Globus pallidus (tissue), 1 donor: ENCODE measurements at places on chromosomes 12 and 14.

DNA sequence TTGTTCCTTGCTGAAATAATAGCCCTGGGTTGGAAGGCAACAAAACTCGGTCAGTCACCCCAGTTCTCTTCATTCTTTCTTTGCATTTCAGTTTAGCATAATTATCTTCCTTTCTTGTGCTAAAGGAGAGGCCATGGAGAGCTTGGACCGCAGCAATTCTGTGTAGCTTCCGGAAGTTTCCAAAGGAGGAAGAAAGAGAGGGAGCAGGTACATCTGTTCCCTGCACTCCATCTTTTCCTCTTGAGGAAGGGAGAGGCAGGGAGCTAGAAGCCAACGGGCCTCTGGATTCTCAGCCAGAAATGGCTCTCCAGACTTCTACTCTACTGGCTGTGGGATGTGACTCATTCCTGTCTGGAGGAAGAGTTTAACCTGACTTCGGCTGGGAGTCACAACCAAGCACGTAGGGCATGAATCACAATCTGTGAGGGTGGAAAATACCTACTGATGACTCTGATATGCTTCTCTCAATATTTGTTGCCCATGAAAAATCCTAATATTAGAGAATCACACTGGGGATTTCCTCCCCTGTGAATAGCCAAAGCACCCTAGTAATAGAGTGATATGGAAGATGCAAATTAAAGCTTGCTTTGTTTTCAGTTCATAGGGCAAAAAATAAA is 17.0 kb downstream of the ANO6 start:
- no peak for DNase-seq

GRCh38 chr14:71905860-71906259 is 26.4 kb upstream of the RGS6 start:
- DNase-seq: no peak

- no peak for DNase-seq
Observed at GRCh38 chr14:75804570-75805275, 143.7 kb downstream of the TTLL5 start.

GRCh38 chr14:104749111-104749649 is 3.8 kb upstream of the SIVA1 start:
- DNase-seq: peak; percentile 88

GRCh38 chr12:107327651-107328182 is 234.4 kb upstream of the CRY1 start:
- DNase-seq: no peak

DNA sequence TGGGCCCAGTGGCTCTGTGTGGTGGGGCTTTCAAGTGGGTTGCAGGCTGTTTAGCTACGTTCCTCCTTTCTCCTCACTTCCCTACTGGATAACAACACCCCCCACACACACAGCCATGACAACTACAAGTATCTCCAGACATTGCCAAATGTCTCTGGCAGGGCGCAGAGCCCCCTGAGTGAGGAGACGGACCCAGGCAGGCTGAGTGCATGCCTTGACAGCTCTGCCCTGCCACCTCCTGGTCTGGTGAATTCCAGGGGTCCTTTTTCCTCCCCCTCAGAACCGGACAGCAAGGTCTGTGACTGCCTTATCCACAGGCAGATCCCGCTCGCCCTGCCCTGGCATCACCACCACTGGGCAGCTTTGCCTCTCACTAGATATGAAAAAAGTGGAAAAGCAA is 276.5 kb downstream of the TMEM132C start:
- DNase-seq: peak; percentile 6

DNA sequence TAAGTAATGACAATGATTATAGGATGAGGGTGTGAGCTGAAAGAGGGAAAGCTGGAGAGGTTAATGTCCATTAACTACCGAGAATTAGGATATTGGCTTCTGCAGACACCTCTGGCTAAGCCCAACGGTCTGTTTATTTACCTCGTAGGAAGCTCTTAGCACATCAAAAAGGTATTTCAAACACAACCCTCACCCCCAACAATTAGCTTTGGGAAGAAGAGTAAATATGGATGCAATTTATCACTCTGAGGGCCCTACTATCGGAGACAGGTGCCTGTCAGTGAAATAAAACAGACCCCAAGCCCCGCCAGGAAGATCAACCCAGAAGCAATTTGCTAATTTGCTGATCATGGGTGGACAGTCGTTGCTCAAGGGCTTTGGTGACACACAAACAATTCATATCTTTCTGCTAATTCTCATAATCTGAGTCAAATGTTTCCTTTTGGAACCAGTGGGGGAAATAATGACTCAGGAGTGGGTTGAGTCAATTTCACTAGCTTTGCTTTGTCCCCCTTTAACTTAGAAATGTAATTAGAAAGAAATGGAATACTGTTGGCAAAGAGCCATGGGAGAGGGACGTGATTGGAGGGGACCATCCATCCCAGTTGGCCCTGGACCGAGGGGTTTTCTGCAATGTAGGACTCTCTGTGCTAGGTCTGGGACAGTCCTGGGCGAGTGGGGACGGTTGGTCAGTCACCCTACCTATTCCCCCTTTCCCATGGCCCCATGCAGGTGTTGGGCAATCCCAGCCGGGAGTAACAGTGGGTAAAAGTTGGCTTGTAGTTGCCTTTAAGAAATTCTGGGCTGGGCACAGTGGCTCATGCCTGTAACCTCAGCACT is 99.1 kb upstream of the MED13L start:
- DNase-seq: no peak

DNA sequence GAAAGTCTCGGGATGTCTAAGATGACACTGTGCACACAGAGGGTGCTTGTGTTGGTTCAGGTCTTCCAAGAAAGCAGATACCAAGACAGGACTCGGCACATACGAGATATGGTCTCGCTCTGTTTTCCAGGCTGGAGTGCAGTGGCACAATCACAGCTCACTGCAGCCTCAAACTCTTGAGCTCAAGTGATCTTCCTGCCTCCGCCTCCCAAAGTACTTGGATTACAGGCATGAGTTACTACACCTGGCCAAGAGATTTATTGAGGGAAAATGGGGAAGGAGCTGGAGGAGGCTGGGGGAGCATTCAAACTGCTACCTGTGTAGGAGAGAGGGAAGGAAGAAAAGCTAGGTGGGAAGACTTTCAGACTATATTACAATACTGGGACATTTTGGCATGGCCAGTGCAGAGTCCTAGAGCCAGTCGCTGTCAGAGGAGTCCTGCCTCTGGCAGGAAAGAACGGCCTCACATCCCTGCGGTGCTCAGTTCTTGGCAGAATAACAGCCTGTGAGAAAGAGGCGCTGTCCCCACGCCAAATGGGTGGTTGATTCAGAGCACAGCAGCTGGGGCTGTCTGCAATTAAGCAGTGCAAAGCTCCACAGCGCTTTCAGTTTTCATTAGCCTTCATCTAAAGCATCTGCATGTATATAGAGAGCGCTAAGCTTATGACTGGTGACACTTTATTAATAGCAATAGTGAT is 18.3 kb downstream of the SLC17A8 start:
- DNase-seq: peak; percentile 74

- DNase-seq: no peak
Observed at GRCh38 chr12:40216516-40217288, 8.1 kb upstream of the LRRK2 start.

DNA sequence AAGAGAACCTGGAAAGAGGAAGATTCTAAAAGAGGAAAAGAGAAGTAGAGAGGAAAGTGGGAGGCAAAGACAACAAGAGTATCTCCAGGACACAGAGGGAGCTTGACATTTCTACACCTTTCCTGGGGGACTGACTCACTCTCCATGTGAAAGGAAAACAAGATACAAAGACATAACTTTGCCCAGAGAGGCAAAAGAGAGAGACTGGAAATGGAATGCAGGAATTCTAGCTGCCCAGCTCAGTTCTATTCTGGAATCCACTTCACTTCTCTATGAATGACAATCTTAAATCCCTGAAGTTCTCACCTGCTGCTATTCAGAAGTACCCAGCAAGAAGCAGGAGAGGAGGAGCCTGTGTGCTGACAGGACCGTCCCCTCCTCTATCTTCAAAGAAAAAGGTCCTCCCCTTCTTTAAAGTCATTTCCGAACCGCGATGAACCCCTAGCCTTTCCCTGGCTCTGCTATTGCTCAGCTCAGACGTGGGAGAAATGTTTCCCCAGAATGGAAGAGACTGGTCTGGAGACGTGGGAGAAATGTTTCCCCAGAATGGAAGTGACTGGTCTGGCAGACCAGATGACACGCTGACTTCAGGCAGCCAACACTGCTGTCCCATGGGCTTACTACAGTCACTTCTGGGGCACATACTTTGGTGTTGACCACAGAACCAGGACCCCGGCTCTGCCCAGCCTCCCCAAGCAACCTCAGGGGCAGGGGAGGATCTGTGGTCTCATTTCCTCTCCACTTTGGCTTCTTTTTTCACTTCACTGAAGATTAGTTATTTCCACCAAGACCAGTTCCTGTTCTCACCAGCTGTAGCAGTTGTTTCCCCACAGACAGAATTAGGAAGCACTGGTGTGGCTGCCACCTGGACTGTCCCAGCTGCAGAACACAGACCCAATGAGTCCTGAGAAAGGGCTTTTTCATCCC is 8.3 kb downstream of the FMNL3 start:
- peak; percentile 46 for DNase-seq

GRCh38 chr12:43099691-43100163 is 452.3 kb downstream of the ADAMTS20 start:
- no peak for DNase-seq

DNA sequence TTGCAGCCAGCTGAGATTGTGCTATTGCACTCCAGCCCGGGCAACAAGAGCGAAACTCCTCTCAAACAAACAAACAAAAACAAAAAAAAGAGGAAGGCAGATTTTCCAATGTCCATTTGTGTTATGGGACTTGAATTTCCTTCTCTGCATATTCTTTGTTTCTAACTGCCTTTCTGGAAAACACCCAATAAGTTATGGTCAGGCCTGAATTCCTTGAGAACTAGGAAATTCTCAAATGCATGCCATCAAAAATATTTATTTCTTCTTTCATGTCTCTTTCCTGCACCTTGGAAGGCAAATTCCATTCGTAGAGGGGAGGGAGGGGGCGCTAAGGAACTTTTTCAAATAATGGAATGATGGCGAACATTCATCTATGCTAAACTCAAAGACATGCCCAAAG is 117.6 kb upstream of the TMCC3 start:
- DNase-seq: no peak

DNA sequence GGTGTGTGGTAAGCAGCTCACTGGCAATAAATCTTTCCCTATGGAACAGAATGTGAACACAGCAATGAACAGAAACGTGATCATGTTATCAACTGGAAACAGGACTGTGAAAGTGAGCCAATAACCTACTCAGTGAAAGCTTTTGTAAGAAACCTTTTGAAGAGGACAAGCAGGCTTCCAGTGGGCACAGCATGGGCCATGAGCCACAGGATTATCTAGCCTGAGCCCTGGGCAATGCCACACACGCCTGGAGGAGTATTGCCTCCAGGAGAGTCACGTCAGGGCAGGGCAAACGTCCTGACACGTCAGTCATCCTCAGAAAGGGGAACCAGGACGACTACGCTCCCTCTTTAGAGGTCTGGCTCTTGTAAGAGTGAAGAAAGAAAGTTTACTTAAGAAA is 32.3 kb downstream of the NRDE2 start:
- no peak for DNase-seq

DNA sequence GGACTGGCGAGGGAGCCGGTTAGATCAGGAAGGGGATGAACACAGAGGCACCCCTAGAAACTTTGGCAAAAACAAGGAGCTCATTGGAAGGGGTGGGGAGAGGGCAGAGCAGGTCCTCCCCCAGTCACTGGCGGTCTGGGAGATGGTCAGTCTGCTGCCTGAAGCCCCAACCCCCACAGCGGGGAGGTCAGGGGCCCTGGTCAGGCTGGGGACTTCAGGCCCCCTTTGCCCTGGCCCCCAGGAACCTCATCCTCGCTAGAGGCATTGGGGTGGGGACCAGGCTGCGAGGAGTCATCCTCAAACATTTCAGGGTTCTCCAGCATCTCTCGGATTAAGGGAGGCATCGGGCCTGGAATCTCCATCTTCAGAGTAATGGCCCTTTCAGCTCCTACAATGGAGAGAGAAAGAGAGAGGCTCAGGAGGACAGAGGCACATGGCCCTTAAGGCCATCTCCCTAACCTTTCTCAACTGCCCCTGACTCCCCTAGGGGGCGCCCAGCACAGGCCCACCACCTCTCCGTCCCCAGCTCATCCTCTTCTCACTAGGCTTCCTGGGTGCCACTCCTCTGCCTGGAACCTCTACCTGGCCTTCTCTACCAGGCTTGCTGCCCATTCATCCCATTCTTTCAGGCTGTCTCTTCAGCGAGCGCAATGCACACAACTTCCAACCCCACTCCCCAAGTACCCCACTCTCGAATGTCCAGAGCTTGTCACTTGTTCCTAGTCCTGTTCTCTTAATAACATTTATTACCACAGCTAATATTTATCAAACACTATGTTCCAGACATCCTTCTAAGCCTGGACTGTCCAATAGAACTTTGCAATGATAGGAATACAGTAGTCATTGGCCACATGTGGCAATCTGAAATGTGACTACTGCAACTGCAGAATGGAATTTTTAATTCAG is 4.7 kb upstream of the ITGB7 start:
- DNase-seq: no peak

GRCh38 chr14:55103005-55103640 is 25.9 kb upstream of the LGALS3 start:
- no peak for DNase-seq

GRCh38 chr14:21680072-21680471 is 6.5 kb upstream of the OR4E1 start:
- DNase-seq: no peak

DNA sequence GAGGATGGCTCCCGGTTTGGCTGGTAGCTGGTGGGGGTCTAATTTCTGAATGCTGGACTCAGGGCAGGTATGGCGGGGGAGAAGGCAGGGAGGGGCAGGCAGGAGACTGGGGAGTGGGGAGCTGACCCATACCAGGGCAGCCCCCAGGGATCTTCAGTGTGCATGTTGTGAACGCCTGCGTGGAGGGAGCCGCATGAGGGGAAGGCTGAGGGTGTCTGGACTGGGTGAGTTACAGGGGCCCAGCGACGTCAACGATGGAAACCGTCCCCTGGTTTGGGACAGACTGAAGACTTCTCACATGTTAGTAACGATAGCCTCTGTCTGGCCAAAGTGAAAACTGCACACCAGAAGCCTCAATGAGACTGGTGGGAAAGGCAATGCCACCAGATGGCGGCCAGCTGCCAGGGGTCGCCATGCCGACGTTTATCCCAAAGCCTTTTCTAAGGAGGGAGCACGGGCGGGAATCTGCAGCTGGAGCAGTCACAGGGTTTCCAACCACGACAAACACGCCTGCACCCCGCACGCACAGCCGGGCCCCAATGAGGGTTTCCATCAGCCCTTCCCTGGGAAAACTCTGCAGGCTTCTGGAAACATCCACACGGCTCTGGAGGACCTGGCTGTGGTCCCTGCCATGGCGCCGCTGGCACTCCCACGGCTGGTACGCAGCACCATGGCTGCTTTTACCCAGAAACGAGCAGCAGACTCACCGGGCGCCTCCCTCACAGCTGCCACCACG is 14.0 kb downstream of the PGAM5 start:
- DNase-seq: no peak
